ENCODE measurements at places on chromosomes 12 and 14. TPM values are rescaled to one million over a fixed set of nuclear protein-coding genes. Genes with fewer than 3 reads are reported as not detected.
A peak's percentile ranks its signal among the peaks of the same experiment; 100 is the strongest.

GRCh38 chr12:121297435-121297991 is 1.0 kb upstream of the CAMKK2 start:
- peak; percentile 95 for DNase-seq
- peak overlapping the region; percentile 18 for H3K27ac ChIP-seq
- no peaks in the 10 kb centered on the region for H3K27me3 ChIP-seq
- no peaks in the 10 kb centered on the region for H3K36me3 ChIP-seq

GRCh38 chr12:46830731-46831334 is 5.0 kb upstream of the SLC38A4 start:
- peak; percentile 77 for DNase-seq
- peaks cover 46% of the 10 kb centered on the region for H3K27me3 ChIP-seq
- no peaks in the 10 kb centered on the region for H3K36me3 ChIP-seq
- peaks cover 8% of the 10 kb centered on the region for H3K4me1 ChIP-seq
- no peak overlapping the region for H3K27ac ChIP-seq

- peak overlapping the region; percentile 64 for H3K27ac ChIP-seq
- H3K36me3 ChIP-seq = peaks cover 17% of the 10 kb centered on the region
- peak; percentile 99 for DNase-seq
- peaks cover 35% of the 10 kb centered on the region for H3K4me1 ChIP-seq
- H3K27me3 ChIP-seq = no peaks in the 10 kb centered on the region
- H3K4me3 ChIP-seq = no peak overlapping the region
Measured at GRCh38 chr12:124453419-124454351, 113.7 kb downstream of the NCOR2 start.

GRCh38 chr12:109637348-109637747 is 63.8 kb downstream of the MVK start:
- no peaks in the 10 kb centered on the region for H3K4me1 ChIP-seq
- no peak overlapping the region for H3K4me3 ChIP-seq
- H3K27me3 ChIP-seq = no peaks in the 10 kb centered on the region
- H3K36me3 ChIP-seq = no peaks in the 10 kb centered on the region

DNA sequence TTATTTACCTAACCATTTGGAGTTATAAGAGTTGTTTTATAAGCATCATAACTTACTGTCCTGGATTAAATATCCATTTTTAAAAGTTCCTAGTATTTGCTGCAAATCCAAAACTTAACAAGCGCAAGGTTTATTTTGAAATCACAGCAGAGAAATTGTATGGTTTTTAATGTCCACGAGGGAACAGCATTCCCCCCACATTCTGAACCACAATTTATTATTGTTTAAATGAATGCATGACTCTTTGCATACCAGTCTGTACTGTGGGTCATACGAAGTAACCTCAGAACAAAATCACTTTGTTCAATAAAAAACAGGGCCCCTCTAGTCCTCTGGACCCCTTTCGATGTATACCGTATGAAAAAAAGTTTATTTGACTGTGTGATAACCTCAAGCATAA is 75.9 kb downstream of the DACT1 start:
- no peaks in the 10 kb centered on the region for H3K27me3 ChIP-seq
- no peaks in the 10 kb centered on the region for H3K36me3 ChIP-seq
- peaks cover 4% of the 10 kb centered on the region for H3K4me1 ChIP-seq
- no peak overlapping the region for H3K4me3 ChIP-seq

DNA sequence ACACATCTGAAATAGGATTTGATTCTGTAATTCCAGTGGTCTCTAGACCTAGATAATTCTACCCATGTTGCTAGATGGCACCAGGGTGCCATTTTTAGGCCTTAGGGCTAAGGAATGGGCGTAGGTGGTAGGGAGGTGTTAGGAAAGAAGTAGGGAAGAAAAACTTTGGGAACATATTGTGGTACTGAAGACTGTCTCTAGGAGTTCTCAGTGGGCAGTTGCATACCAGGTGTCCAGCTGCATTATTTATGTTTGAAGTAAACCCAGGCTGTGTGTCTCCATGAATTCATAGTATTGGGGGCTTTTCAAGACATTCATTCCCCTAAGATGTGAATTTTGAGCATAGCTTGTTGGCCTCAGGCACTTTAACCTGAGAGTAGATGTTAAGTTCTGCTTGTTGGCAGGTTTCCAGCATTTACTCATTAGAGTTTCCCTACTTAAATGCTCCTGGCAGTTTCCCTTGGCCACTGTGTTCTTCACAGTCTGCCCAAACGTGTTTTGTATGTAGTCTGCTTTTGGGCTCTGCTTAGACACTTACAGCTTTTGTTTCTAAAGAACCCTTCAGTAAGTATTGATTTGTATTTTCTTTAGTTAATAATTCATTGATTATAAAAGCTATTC is 31.5 kb upstream of the CCT2 start:
- no peak overlapping the region for H3K27ac ChIP-seq
- no peak for DNase-seq
- no peaks in the 10 kb centered on the region for H3K27me3 ChIP-seq
- H3K4me1 ChIP-seq = peaks cover 16% of the 10 kb centered on the region
- H3K36me3 ChIP-seq = peaks cover 3% of the 10 kb centered on the region

DNA sequence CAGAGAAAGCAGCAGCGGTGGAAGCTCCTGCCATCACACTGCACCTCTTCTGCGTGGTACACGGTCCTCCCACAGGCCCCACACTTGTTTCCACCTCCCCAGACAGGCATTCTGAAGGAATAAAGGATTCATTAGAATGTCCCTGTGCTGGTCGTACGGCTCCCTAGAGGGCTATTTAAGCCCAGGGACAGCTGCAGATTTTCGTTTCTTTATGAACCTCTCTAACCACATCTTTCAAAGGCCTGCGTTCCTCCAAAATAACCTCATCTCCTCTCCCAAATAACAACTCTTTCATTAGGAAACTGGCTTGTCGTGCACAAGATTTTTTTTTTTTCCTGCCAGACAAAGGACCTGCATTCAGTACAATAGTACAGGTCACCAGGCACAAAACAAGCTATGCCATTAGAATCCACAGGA is 12.7 kb downstream of the CSRP2 start:
- H3K27me3 ChIP-seq = no peaks in the 10 kb centered on the region
- DNase-seq = no peak
- H3K4me1 ChIP-seq = peaks cover 25% of the 10 kb centered on the region
- H3K4me3 ChIP-seq = no peak overlapping the region
- H3K27ac ChIP-seq = no peak overlapping the region

- H3K4me3 ChIP-seq = peak overlapping the region; percentile 85
- H3K4me1 ChIP-seq = peaks cover 33% of the 10 kb centered on the region
- no peak for DNase-seq
- peak overlapping the region; percentile 73 for H3K27ac ChIP-seq
- H3K27me3 ChIP-seq = no peaks in the 10 kb centered on the region
Measured at GRCh38 chr12:109994401-109995175, 1.6 kb downstream of the GIT2 start.

DNA sequence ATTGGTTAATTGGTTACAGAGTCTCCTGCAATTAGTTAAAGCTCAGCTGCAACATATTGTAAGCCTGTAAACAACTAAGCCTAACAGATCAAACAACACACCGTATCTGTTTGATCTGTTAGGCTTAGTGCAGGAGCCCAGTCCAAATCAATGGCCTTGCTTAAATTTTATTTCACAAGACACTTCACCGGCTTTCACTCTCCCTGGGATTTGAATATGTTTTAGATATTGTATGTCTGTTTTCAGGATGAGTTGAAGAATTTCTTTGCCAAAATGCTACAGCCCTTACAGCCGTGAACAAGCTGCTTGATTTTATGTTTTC is 5.5 kb upstream of the RNASE1 start:
- peaks cover 6% of the 10 kb centered on the region for H3K27me3 ChIP-seq
- DNase-seq = no peak
- no peak overlapping the region for H3K4me3 ChIP-seq
- H3K4me1 ChIP-seq = no peaks in the 10 kb centered on the region

DNA sequence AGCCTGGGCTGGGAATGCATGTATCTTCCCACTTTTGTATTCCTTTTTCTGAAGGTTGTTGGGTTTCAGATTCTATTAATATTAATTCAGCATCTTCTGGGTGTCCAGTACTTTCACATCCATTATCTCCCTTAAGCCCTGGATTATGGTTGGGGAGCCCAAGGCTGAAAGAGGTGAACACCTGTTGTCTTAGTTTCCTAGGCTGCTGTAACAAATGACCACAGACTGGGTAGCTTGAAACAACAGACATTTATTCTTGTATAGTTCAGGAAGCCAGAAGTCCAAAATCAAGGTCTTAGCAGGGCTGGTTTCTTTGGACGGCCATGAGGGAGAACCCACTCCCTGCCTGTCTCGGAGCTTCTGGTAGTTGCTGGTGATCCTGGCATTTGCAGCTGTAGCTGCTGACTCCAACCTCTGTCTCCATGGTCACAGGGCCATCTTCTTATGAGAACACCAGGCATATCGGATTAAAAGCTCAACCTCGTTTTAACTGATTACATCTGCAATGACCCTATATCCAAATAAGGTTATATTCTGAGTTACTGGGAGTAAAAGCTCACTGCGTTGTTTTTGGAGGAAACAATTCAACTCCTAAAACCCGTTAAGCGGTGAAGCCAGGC is 68.2 kb upstream of the CLMN start:
- no peaks in the 10 kb centered on the region for H3K27me3 ChIP-seq
- peaks cover 16% of the 10 kb centered on the region for H3K4me1 ChIP-seq
- DNase-seq = no peak
- H3K27ac ChIP-seq = no peak overlapping the region

- H3K4me3 ChIP-seq = no peak overlapping the region
- H3K36me3 ChIP-seq = no peaks in the 10 kb centered on the region
- H3K27ac ChIP-seq = no peak overlapping the region
- DNase-seq = no peak
- H3K4me1 ChIP-seq = no peaks in the 10 kb centered on the region
Measured at GRCh38 chr12:145369-145960, 68.5 kb downstream of the SLC6A12 start.

GRCh38 chr14:68401855-68402254 is 391.0 kb downstream of the ZFP36L1 start:
- no peak overlapping the region for H3K27ac ChIP-seq
- no peak for DNase-seq
- no peaks in the 10 kb centered on the region for H3K36me3 ChIP-seq
- peaks cover 51% of the 10 kb centered on the region for H3K4me1 ChIP-seq
- no peak overlapping the region for H3K4me3 ChIP-seq
- no peaks in the 10 kb centered on the region for H3K27me3 ChIP-seq

DNA sequence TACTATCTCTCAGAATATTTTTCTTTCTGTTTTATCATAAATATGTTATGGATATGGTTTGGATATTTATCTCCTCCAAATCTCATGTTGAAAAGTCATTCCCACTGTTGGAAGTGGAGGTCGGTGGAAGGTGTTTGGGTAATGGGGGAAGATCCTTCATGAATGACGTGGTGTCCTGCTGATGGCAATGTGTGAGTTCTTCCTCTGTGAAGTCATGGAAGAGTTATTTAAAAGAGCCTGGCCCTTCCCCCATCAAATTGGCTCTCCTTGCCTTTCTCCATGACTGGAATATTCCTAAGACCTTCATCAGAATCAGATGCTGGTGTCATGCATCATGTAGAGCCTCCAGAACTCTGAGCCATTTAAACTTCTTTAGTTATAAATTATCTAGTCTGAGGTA is 1291.6 kb downstream of the FSCB start:
- H3K36me3 ChIP-seq = no peaks in the 10 kb centered on the region
- H3K4me3 ChIP-seq = no peak overlapping the region
- DNase-seq = no peak

Gene PMCH
- total RNA-seq = not detected

Gene CLEC2A
- total RNA-seq = not detected

Gene RBMS2
- 24.2 TPM for total RNA-seq

Gene STAT6
- total RNA-seq = 149 TPM

Gene ADAM20
- total RNA-seq = 1.5 TPM

Measured in osteoblast (primary cell).